ENCODE measurements at places on chromosomes 6 and 20. TPM values are rescaled to one million over a fixed set of nuclear protein-coding genes. Genes with fewer than 3 reads are reported as not detected.

DNAH8 gene
- total RNA-seq = not detected

DNA sequence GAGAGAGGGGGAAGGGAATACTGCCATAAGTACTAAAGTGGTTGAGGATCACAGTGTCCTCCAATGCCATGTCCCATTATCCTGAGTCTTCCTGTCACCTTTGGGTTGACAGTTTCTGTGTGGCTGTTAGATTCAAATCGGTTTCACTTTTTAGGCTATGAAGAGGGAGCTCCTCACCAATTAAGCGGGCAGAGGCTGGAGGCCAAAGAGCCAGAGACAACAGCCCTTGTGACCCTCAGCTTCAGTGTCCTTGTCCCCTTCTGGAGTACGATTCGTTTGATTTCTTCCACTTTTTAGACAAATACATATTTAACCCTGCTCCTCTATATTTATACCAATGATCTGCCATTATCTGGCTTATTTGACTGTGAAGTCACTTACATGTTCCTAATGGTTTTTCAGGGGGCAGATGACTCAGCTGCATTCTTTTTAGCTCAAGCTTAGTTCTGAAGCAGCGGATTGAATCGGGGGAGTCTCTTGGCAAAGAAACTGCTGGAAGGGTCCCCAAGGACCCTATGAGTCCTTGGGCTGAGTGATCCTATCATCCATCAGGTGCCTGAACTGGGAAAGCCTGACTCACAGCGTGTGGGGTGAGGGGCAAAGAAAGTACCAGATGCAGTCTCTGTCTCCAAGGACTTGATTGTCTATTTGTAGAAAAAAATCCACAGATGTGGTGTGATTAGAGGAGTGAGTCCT lies 18.2 kb downstream of the FERMT1 start:
- DNase-seq = no peak

DNA sequence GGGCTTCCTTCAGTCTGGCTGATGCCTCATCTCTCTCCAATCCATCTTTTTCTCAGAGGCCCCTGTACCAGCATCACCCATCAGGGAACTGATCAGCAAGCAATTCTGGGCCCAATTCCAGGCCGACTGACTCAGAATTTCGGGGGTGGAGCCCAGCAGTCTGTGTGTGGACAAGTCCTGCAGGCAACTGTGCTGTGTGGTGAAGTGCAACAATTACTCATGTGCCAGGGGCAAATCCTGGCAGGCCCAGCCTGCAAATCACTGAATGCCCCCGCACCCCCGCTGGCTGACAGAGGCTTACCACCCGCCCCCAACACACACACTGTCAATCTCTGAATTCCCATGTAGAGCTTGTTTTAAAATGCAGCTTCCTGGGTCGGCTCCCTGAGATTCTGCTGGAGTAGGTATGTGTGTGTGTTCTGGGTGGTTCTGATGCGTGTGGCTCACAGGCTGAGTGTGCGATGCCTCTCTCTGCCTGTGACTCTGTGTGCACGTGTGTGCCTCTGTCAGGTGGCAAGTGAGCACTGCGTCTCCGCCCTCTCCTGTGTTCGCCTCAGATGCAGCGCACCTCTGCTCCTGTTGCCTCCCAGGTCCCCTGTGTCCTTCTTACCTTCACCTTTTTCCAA lies 45.4 kb downstream of the SSR1 start:
- peak; percentile 30 for DNase-seq

ADAM33 gene
- total RNA-seq = not detected

EBF4 gene
- total RNA-seq = 3.7 TPM

DNA sequence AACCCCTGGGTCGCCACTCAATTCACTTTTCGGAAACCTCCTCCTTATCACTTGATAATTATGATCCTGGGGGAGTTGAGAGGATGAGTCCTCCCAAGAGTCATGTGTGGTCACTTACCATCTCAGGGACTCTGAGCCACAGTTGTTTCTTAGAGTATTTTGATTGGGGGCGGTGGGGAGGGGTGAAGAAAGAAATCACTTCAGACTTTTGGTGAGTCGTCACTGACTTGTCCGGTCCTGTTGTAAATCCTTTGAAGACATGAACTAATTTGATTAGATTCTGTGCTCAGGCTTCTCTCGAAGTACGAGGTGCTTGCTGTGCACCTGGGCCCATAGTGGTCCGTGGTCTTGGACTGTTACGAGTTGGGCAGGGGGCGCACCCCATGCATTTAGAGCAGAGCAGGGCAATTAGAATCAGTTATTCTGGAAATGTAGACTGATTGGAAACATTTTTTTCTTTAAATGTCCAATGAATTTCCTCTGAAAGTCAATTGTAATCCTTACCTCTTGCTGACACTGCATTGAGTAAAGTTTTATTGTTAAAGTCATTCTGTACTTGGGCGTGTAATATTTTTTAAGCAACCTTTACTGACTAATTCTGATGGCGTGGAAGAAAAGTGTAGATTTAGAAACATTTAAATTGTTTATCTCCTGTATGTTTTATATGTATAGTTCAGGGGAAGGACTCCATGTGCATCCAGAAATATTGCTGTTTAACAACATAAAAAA lies 173.4 kb downstream of the SLC16A10 start:
- peak; percentile 8 for DNase-seq

- no peak for DNase-seq
Measured at GRCh38 chr6:136475686-136476085, 74.5 kb downstream of the MAP7 start.
